ENCODE measurements at places on chromosomes 16 and 17.

GRCh38 chr16:76529120-76529519, 251.9 kb downstream of the CNTNAP4 start:
- no peak for DNase-seq

- DNase-seq = no peak
Measured at GRCh38 chr17:4109449-4109848, 33.4 kb downstream of the ZZEF1 start.

- DNase-seq = no peak
Measured at GRCh38 chr17:80415626-80416137, 715 bp downstream of the ENDOV start.

- no peak for DNase-seq
Measured at GRCh38 chr17:30346221-30346795, 12.5 kb upstream of the TMIGD1 start.

DNA sequence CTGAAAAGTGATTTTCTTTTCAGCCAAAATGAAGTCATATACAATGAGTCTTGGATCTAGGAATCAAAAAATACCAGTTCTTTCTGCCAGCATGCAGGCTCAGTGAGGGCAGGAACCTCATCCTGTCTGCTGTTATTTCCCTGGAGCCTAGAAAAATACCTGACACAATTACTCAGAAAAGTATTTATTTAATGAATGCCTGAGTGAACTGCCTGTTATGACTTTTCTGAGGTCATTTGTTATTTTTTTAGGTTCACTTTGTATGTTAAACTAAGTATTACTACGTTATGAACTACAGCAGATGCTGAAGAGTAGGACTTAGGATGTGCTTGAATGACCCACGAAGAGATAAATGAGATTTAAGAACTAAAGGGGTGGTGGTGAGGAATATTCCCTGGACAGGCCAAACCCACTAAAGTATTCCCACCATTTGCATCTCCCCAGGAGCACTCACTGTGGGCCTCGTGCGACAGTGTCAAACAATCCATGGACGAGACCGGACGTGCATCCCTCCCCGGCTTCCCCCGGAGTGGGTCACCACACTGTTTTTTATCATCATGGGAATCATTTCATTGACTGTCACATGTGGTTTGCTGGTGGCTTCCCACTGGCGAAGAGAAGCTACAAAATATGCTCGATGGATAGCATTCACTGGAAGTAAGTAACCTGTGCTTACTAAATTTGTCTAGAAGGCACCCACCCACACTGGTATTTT, 17.1 kb upstream of the VWA3A start:
- DNase-seq = peak; percentile 58

DNA sequence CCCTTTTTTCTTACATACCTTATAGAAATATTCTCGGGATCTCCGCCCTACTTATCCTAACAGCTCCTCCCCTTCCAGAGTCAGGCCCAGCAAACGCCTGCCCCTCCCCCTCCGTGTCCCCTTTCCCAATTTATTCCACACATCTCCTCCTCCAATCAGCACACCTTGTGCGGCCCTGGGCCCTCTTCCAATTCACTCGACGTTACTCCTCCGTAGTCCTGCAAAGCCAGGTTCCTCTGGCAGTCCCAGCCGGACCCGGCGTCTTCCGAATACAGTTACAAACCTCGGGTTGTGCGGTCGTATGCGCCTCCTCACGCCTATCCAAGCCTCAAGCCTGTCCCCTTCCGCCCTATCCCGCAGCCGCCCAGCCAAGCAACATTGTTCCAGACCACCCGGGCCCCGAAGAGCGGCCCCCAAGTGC, 677 bp downstream of the CBX1 start:
- no peak for DNase-seq

DNA sequence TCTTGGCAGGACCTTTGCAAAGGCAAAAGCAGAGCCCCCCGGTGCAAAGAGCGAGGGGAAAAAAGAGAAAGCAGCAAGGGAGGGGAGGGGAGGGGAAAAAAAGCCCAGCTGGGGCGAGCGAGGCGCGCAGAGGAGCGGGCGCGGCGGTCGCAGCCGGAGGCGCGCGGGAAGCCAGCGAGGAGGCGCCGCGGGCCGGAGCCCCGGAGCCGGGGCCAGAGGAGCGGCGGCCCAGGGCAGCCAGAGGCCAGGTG, 129 bp downstream of the IRX5 start:
- DNase-seq = no peak

All from kidney glomerular epithelial cell (primary cell).